HepG2 (cell line): ENCODE measurements at places on chromosomes 1 and 21. TPM values are rescaled to one million over a fixed set of nuclear protein-coding genes. Genes with fewer than 3 reads are reported as not detected.

DNA sequence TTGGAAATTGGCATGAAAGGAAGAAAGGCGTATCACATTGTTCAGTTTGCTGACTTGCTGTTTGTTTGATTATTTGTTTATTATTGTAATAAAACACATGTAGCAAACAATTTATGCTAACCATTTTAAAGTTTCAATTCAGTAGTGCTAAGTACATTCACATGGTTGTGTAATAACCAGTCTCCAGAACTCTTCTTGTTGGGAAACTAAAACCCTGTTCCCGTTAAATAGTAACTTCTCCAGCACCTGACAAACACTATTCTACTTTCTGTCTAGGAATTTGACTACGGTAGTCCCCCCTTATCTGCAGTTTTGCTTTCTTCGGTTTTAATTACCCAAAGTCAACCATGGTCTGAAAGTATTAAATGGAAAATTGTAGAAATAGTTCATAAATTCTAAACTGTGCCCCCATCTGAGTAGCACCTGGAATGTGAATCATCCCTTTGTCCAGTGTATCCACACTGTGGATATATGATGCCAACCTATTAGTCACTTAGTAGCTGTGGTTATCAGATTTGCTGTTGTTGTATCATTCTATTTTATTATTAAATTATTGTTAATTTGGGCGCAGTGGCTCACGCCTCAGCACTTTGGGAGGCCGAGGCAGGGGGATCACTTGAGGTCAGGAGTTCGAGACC, 5.5 kb downstream of the MORC3 start:
- peaks cover 64% of the 10 kb centered on the region for H3K4me1 ChIP-seq
- H3K4me3 ChIP-seq = no peak overlapping the region
- peak overlapping the region; percentile 40 for H3K27ac ChIP-seq
- no peaks in the 10 kb centered on the region for H3K36me3 ChIP-seq
- peaks cover 5% of the 10 kb centered on the region; the same call in 1 of the 3 replicates for H3K27me3 ChIP-seq

WNT3A gene
- total RNA-seq = not detected in 2 replicates

DNA sequence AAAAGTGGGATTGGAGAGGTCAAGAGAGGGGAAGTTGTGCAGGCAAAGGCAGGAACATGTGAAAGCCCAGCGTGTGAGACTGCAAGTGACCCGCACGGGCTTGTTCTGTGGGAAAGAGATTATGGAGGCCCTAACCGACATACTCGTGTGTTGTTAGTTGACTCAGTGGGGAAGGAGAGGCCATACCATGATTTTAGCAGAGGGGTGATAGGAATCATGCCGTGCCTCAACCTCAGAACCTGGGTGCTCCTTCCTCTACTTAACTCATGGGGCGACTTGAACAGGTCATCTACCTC, 19.3 kb downstream of the PGLYRP3 start:
- H3K4me1 ChIP-seq = no peaks in the 10 kb centered on the region
- DNase-seq = no peak
- H3K4me3 ChIP-seq = no peak overlapping the region
- no peaks in the 10 kb centered on the region for H3K36me3 ChIP-seq

PEA15 gene
- 12.1 and 15.8 TPM in 2 replicates for total RNA-seq

AMPD1 gene
- total RNA-seq = not detected in 2 replicates

- no peak overlapping the region for H3K4me3 ChIP-seq
- no peaks in the 10 kb centered on the region for H3K4me1 ChIP-seq
- no peaks in the 10 kb centered on the region for H3K27me3 ChIP-seq
- no peak overlapping the region for H3K27ac ChIP-seq
Observed at GRCh38 chr1:80225510-80225909, 1219.0 kb upstream of the ADGRL4 start.

DNA sequence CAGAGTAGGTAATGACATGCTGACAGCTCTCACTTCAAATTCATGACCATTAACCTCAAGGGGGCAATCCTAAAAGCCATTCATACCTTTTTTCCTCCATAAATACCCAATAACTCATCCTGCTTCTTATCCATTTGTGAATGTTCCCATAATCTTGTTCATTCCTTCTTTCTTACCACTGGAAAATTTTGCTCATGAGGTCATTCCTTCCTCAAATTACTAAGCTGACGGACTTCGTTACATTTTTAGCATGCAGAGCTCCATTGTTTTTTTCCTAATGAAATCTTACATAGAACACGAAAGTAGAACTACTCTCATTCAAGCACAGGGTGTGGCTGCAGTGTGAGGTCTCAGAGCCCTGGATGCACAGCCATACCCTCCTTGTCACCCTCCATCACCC, 276.5 kb upstream of the DPYD start:
- no peak for DNase-seq
- H3K27ac ChIP-seq = no peak overlapping the region
- H3K4me3 ChIP-seq = no peak overlapping the region
- no peaks in the 10 kb centered on the region for H3K4me1 ChIP-seq

- H3K27me3 ChIP-seq = no peaks in the 10 kb centered on the region
- H3K36me3 ChIP-seq = no peaks in the 10 kb centered on the region
- H3K4me1 ChIP-seq = no peaks in the 10 kb centered on the region
- H3K27ac ChIP-seq = no peak overlapping the region
- peak; percentile 68 for DNase-seq
Observed at GRCh38 chr1:218674280-218674773, 329.2 kb downstream of the TGFB2 start.

GRCh38 chr1:51453010-51453409, 66.1 kb downstream of the EPS15 start:
- H3K4me3 ChIP-seq = no peak overlapping the region
- no peak overlapping the region for H3K27ac ChIP-seq
- no peak for DNase-seq
- no peaks in the 10 kb centered on the region for H3K36me3 ChIP-seq
- no peaks in the 10 kb centered on the region for H3K4me1 ChIP-seq

CDK18 gene
- 3.2 and 6.4 TPM in 2 replicates for total RNA-seq

CACNA1S gene
- not detected in 2 replicates for total RNA-seq

GRCh38 chr1:17419626-17420328, 19.7 kb downstream of the RCC2 start:
- H3K4me1 ChIP-seq = no peaks in the 10 kb centered on the region
- no peak overlapping the region for H3K4me3 ChIP-seq
- no peaks in the 10 kb centered on the region for H3K27me3 ChIP-seq
- DNase-seq = no peak

GRCh38 chr1:166164995-166165660, 1.7 kb downstream of the FAM78B start:
- H3K36me3 ChIP-seq = no peaks in the 10 kb centered on the region
- H3K27ac ChIP-seq = no peak overlapping the region
- H3K4me1 ChIP-seq = peaks cover 17% of the 10 kb centered on the region
- peak overlapping the region; percentile 10; the same call in 1 of the 2 replicates for H3K4me3 ChIP-seq

GNAT2 gene
- 0.20 and 0.24 TPM in 2 replicates for total RNA-seq

GRCh38 chr1:52191395-52191965, 49.6 kb downstream of the ZFYVE9 start:
- no peak for DNase-seq
- H3K36me3 ChIP-seq = no peaks in the 10 kb centered on the region
- no peak overlapping the region for H3K4me3 ChIP-seq
- H3K27ac ChIP-seq = no peak overlapping the region

CDC73 gene
- 26.3 and 38.3 TPM in 2 replicates for total RNA-seq

HSPB7 gene
- total RNA-seq = not detected in 2 replicates

DNA sequence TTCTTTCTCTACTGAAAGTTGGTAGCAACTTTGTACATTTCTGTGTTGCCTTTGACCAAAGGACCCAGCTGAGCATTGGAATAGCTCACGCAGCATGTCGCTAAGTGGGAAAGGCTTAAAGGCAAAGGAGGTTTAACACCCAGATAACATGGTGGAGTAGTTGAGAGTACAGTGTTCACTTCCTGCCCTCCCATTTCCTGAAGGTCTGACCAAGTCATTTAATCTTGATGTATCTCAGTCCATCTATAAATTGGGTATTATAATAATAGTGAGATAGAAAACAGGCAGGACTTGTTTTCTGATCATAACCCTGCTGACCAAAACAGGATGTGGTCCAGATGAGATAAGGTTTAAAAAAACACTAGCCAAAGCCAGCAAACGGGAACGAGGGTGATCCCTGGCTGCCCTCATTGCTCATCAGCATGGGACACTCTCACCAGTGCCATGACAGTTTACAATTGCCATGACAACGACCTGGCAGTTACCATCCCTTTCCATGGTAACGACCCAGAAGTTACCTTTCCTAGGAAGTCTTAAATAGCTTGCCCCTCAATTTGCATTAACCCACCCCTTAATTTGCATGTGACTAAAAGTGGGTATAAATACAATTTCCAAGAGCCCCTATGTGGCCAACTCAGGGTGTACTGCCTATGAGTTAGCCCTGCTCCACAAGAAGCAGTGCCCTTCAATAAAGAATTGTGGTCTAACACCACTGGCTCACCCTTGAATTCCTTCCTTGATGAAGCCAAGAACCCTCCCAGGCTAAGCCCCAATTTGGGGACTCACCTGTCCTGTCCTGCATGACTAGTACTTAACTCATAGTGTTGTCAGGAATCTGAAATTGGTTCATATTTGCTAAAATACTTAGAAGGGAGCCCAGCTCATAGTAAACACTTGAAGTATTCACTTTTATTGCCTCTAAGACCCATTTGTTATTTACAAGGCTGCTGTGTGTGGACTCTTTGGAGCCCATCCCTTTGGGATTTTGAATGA, 28.4 kb upstream of the FHAD1 start:
- no peak overlapping the region for H3K4me3 ChIP-seq
- H3K27ac ChIP-seq = no peak overlapping the region
- H3K4me1 ChIP-seq = peaks cover 16% of the 10 kb centered on the region
- peaks cover 21% of the 10 kb centered on the region for H3K36me3 ChIP-seq

- H3K4me3 ChIP-seq = no peak overlapping the region
- H3K4me1 ChIP-seq = peaks cover 6% of the 10 kb centered on the region; the same call in 1 of the 2 replicates
- no peaks in the 10 kb centered on the region for H3K36me3 ChIP-seq
- no peaks in the 10 kb centered on the region for H3K27me3 ChIP-seq
- H3K27ac ChIP-seq = no peak overlapping the region
Observed at GRCh38 chr1:42524330-42524729, 61.2 kb downstream of the CCDC30 start.

DNA sequence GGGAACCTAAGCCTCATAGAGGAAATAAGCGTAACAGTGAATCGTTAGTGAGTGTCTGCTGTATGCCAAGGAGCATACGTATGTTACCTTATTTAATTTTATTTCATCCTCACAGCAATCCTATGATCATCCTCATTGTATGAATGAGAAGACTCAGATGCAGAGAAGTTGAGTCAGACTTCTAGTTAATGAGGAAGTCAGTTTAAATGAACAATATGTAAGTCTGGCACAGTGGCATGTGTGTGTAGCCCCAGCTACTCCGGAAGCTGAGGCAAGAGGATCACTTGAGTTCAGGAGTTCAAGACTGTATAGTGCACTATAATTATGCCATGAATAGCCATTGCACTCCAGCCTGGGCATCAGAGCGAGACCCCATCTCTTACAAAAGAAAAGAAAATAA, 148.0 kb downstream of the ZZZ3 start:
- no peak overlapping the region for H3K4me3 ChIP-seq
- no peaks in the 10 kb centered on the region for H3K36me3 ChIP-seq
- peaks cover 26% of the 10 kb centered on the region for H3K4me1 ChIP-seq
- H3K27ac ChIP-seq = no peak overlapping the region
- no peak for DNase-seq

- no peak overlapping the region for H3K4me3 ChIP-seq
- no peak overlapping the region for H3K27ac ChIP-seq
- peak; percentile 7 for DNase-seq
- peaks cover under 1% of the 10 kb centered on the region; the same call in 1 of the 2 replicates for H3K27me3 ChIP-seq
- H3K36me3 ChIP-seq = no peaks in the 10 kb centered on the region
- H3K4me1 ChIP-seq = no peaks in the 10 kb centered on the region
Observed at GRCh38 chr1:34591751-34592629, 162.9 kb upstream of the GJB5 start.

- H3K36me3 ChIP-seq = peaks cover 5% of the 10 kb centered on the region; the same call in 1 of the 3 replicates
- no peak overlapping the region for H3K4me3 ChIP-seq
- DNase-seq = no peak
- H3K27ac ChIP-seq = no peak overlapping the region
- H3K4me1 ChIP-seq = peaks cover 24% of the 10 kb centered on the region
- H3K27me3 ChIP-seq = no peaks in the 10 kb centered on the region
Observed at GRCh38 chr21:42657676-42658319, 4.4 kb downstream of the PDE9A start.

- no peak overlapping the region for H3K27ac ChIP-seq
- H3K4me3 ChIP-seq = no peak overlapping the region
- H3K36me3 ChIP-seq = no peaks in the 10 kb centered on the region
- H3K4me1 ChIP-seq = no peaks in the 10 kb centered on the region
Observed at GRCh38 chr1:89310505-89310904, 37.8 kb upstream of the GBP5 start.

- H3K27ac ChIP-seq = no peak overlapping the region
- H3K36me3 ChIP-seq = no peaks in the 10 kb centered on the region
- no peaks in the 10 kb centered on the region for H3K4me1 ChIP-seq
- DNase-seq = no peak
- no peaks in the 10 kb centered on the region for H3K27me3 ChIP-seq
Observed at GRCh38 chr1:210715072-210715471, 386.4 kb downstream of the HHAT start.

GRCh38 chr1:5661196-5662085, 330.8 kb downstream of the NPHP4 start:
- no peaks in the 10 kb centered on the region for H3K4me1 ChIP-seq
- H3K36me3 ChIP-seq = no peaks in the 10 kb centered on the region
- peaks cover 16% of the 10 kb centered on the region; the same call in 1 of the 3 replicates for H3K27me3 ChIP-seq
- H3K27ac ChIP-seq = no peak overlapping the region
- no peak for DNase-seq
- H3K4me3 ChIP-seq = no peak overlapping the region

GRCh38 chr1:235878082-235878811, 11.5 kb upstream of the LYST start:
- H3K4me3 ChIP-seq = no peak overlapping the region
- no peak overlapping the region for H3K27ac ChIP-seq
- H3K27me3 ChIP-seq = no peaks in the 10 kb centered on the region
- DNase-seq = no peak
- H3K36me3 ChIP-seq = no peaks in the 10 kb centered on the region
- 0 out of 2 replicates have a peak, but pooled peaks cover 8% of the 10 kb centered on the region for H3K4me1 ChIP-seq

- no peaks in the 10 kb centered on the region for H3K36me3 ChIP-seq
- no peaks in the 10 kb centered on the region for H3K27me3 ChIP-seq
- H3K4me1 ChIP-seq = no peaks in the 10 kb centered on the region
- H3K4me3 ChIP-seq = no peak overlapping the region
- DNase-seq = no peak
Observed at GRCh38 chr1:84632673-84633434, 57.4 kb downstream of the SSX2IP start.

CD84 gene
- not detected in 2 replicates for total RNA-seq
